ENCODE measurements at places on chromosomes 7 and 10.

DNA sequence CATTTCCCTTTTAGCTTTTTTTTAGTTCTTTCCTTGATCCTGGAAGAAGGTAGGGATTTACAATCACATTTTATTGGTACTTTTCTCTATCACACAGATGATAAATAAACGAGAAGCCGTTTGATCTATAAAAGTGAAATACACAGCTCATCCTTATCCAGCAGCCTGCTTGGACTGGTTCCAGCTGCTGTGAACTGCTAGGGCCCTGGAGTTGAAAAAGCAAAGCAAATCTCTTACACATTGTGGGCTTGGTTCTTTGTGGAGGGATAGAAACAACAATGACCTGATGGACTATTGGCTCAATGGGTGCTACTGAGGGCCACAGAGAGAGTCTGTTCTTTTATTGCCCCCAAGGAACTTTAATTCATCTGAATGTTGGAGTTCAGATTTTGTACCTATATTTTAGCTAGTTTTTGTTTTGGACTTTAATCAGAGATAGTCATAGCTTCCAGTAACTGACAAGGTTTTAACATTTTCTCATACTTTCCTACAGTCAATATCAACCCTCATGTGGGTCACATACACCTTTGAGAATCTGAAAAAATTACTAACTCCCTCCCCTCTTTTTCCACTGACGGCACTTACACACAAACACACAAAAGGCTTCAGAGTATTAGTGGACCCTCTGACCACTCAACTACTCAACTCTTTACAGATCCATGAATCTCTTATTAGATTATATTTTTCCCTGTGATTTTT is 91.6 kb upstream of the CCDC6 start:
- no peak for DNase-seq

DNA sequence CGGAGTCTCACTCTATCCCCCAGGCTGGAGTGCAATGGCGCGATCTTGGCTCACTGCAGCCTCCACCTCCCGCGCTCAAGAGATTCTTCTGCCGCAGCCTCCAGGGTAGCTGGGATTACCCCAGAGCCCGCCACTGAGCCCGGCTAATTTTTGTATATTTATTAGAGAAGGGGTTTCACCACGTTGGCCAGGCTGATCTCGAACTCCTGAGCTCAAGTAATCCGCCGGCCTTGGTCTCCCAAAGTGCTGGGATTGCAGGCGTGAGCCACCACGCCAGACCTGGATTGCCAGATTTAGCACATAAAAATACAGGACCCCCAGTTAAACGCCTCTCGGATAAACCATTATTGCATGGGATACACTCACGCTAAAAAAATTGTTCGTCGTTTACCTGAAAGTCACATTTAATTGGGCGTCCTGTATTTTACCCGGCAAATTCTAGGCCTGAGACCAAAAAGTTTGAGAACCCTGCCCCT is 375 bp upstream of the GATAD1 start:
- DNase-seq: no peak

DNA sequence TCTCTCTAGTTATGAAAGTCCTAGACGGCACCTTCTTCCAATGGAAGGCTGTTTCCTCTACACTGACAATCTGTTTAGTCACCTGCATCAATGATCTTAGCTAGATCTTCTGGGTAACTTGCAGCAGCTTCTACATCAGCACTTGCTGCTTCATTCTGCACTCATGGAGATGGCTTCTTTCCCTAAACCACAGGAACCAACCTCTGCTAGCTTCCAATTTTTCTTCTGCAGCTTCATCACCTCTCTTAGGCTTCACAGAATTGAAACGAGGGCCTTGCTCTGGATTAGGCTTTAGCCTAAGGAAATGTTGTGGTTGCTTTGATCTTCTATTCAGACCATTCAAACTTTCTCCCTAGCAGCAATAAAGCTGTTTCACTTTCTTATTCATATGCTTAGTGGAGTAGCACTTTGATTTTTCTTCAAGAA is 24.6 kb downstream of the NAMPT start:
- DNase-seq: no peak

GRCh38 chr10:21172542-21172929 is 275.4 kb upstream of the NEBL start:
- DNase-seq: no peak

- no peak for DNase-seq
Observed at GRCh38 chr7:14839307-14839706, 63.2 kb downstream of the DGKB start.
